ENCODE measurements at places on chromosomes 5 and 9. TPM values are rescaled to one million over a fixed set of nuclear protein-coding genes. Genes with fewer than 3 reads are reported as not detected.
A peak's percentile ranks its signal among the peaks of the same experiment; 100 is the strongest.

PAPPA gene
- total RNA-seq: 0.65 TPM

PCDHGA7 gene
- 1.1 TPM for total RNA-seq

KCNN2 gene
- 5.2 TPM for total RNA-seq

HOMER1 gene
- 41.6 TPM for total RNA-seq

TAF9 gene
- 97.0 TPM for total RNA-seq

HDHD3 gene
- 18.0 TPM for total RNA-seq

DUSP1 gene
- 12.8 TPM for total RNA-seq

ARID3C gene
- total RNA-seq: 5.3 TPM

SPINK6 gene
- total RNA-seq: not detected

DNA sequence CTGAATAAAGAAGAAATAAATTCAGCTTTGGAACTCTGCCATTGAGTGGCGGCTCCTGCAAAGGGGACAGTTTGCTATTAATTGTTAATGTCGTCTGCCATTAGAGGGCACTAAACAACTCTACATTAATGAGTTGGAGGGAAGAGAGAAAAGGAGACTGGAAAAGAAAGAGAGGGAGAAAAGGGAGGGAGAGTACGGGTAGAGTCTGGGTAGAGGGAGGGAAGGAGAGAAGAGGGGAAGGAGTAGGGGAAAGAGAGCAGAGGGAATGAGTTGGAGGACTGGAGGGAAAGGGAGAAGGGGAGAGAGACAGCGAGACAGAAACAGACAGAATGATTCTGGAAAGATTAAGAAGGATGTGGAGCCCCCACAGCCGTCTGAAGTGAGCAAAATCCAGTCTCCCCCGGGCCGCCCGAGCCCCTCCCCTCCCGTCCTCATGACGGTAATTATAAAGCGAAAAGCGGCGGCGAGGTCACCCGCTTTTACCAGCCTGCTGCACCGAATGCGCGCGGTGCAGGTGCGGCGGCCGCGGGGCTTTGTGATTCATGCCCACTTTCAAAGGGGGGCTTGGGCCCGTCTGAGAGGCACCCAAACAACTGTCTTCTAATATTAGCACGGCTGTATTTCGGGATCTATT, 1.9 kb upstream of the FST start:
- H3K4me3 ChIP-seq: peak overlapping the region; percentile 75
- H3K4me1 ChIP-seq: peaks cover 10% of the 10 kb centered on the region

- H3K27me3 ChIP-seq: no peaks in the 10 kb centered on the region
- H3K36me3 ChIP-seq: no peaks in the 10 kb centered on the region
- no peak overlapping the region for H3K27ac ChIP-seq
- no peaks in the 10 kb centered on the region for H3K4me1 ChIP-seq
- no peak for DNase-seq
Measured at GRCh38 chr5:118919016-118919415, 69.3 kb downstream of the DTWD2 start.

GRCh38 chr9:9337129-9337528, 1275.7 kb downstream of the PTPRD start:
- peak; percentile 16 for DNase-seq
- no peaks in the 10 kb centered on the region for H3K27me3 ChIP-seq
- H3K27ac ChIP-seq: no peak overlapping the region
- no peaks in the 10 kb centered on the region for H3K36me3 ChIP-seq

DNA sequence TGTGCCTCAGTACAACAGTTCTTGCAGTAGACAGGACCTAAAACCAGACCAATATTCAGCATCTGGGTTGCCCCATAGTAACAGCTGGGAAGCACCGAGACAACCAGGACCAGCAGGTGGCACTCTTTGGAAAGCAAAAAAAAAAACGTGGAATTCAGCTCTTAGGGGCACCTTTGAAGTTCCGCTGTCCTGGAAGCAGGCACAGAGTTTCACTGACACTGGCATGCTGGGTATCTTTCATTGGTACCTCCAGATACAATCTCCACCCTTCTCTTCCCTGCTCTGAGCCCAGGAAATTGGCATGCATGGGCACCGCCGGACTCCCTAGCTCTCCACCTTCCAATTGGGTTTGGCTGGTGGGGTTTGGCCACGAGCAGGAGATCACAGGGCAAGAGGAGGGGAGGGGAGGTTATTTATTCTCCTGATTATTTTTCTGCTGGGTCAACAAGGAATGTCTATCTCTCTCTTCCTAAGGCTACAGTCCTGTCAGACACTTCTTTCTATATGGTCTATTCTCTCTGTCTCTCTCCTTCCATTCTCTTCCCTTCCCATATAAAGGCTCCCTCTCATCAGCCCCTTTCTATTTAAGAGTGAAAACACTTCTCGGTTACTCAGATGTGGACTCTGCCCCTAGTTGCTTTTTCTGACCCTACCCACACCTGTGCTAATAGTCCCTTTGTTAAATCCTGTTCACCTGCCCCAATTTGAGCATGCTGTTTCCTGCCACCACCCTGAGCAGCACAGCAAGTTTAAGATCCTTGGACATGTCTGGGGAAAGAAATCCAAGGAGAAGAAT, 1.9 kb upstream of the IDNK start:
- no peak overlapping the region for H3K27ac ChIP-seq
- peaks cover 10% of the 10 kb centered on the region for H3K4me1 ChIP-seq
- DNase-seq: peak; percentile 78

- no peaks in the 10 kb centered on the region for H3K27me3 ChIP-seq
- peaks cover 9% of the 10 kb centered on the region for H3K4me1 ChIP-seq
- no peak for DNase-seq
- no peaks in the 10 kb centered on the region for H3K36me3 ChIP-seq
- no peak overlapping the region for H3K4me3 ChIP-seq
Measured at GRCh38 chr9:122071715-122072114, 21.4 kb downstream of the TTLL11 start.

DNA sequence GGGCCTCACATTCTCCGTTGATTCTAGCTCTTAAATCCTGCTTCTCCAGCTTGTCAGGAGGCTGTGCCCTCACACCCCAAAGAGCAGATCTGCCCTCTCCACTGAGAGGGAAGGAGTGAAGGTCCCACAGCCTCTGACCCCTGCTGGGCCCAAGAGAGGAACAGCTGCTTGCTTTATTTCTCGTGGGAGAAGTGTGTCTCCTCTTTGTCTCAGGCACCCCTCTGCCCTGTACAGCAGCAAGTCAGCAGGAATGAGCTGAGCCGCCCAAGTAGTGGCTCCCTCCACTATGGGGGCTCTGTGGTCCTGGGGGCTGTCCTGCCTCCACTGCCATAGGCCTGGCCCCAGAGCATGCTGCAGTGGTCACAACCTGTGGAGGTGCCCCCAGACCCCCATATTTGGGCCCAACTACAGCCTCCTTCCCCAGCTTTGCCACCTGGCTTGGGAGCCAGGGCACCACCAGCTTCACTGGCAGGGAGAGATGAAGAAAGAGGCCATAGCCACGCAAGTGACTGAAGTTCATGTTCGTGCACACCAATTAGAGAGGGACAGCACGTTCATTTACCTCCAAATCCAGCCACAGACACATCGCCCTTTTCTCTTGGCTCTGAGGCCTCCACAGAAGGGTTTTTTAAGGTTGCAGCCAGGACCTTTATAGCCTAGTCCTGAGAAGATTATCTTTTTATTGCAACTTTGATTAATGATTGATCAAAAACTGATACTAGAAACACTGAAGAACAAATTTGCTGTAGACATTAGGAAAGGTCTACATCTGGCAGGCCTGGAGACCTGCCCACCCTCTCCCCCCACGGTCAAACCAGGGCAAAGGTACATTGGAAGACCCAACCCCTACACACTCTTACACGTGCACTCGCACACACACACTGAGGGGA, 27.5 kb downstream of the IRF1 start:
- no peak overlapping the region for H3K27ac ChIP-seq
- H3K4me3 ChIP-seq: no peak overlapping the region
- H3K36me3 ChIP-seq: no peaks in the 10 kb centered on the region
- no peaks in the 10 kb centered on the region for H3K27me3 ChIP-seq
- no peak for DNase-seq

GRCh38 chr5:30878296-30878695, 315.2 kb upstream of the CDH6 start:
- H3K4me3 ChIP-seq: no peak overlapping the region
- no peaks in the 10 kb centered on the region for H3K36me3 ChIP-seq
- no peak overlapping the region for H3K27ac ChIP-seq
- H3K4me1 ChIP-seq: peaks cover 4% of the 10 kb centered on the region

Data from neural progenitor cell (in vitro differentiated cells).